ENCODE measurements at places on chromosomes 5 and 9. TPM values are rescaled to one million over a fixed set of nuclear protein-coding genes. Genes with fewer than 3 reads are reported as not detected.

TLR4 gene
- polyA plus RNA-seq, result 9.1 TPM

CATSPER3 gene
- 1.2 TPM for polyA plus RNA-seq

ANKRD34B gene
- polyA plus RNA-seq, result 0.21 TPM

MLANA gene
- polyA plus RNA-seq, result 0.32 TPM

GRCh38 chr9:138044485-138045383 is 167.2 kb downstream of the CACNA1B start:
- DNase-seq, result no peak

DNA sequence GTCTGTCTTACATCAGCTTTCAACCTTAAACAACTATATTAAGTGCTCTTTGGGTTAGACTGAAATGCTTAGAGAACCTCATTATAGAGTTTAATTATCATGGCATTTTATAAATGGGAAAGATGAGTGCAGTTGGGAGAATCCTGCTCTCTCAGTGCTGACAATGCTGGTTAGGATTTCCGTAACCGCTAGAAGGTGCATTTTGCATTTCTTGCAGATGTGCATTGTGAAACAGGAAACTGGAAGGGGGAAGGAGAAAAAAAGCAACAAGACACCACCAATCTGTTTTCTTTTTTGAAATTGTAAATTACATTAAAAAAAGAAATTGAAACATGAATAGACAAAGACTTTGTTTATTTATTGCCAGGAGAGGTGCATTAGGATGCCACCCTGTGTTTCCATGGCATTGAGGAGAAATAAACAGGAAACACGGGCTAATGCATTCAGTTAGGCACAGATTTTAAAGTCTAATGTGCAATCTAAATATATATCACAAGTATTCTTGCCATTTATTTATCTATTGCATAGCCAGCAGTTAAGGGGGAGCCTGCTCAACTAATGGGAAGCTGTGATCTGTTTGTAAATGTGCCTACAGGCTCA is 478.9 kb downstream of the PSAT1 start:
- no peak for DNase-seq

GRCh38 chr9:90645721-90646120 is 3.1 kb upstream of the DIRAS2 start:
- no peak for DNase-seq

- DNase-seq, result no peak
Observed at GRCh38 chr5:98401656-98402055, 371.8 kb upstream of the RGMB start.

DNA sequence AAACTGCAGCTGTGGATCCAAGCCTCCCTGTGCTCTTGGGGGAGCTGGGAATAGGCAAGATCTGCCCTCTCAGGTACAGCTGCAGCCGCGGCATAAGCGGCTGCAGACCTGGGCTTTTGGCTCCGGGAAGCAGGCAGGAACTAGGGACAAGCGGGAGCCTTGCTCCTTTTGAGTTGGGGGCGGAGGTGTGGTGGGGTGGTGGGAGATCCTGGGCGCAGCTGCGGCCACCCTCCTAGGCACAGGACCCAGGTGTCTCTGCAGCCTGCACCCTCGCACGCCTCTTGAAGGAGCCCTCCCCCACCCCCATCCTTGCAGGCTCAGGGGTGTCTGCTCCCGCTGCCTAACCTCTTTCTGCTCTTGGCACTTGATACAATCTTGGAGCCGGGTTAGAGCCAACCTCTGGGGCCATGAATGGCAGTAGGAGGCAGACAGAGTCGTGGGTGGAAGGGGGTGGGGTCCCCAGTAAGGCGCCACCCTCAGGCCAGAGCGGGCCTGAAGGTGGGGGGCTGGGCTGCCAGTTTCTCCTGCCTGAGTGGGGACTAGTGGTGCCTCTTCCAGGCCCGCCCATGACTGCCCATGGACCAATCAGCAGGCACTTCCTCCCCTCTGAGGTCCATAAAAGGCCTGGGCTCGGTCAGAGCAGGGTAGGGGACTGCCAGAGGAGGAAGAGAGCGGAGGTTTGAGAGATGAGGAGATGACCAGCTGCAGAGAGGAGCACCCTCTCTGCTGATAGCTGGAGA is 267.6 kb upstream of the TNC start:
- no peak for DNase-seq

GRCh38 chr9:98101868-98102273 is 17.2 kb downstream of the TRIM14 start:
- DNase-seq, result no peak

DNA sequence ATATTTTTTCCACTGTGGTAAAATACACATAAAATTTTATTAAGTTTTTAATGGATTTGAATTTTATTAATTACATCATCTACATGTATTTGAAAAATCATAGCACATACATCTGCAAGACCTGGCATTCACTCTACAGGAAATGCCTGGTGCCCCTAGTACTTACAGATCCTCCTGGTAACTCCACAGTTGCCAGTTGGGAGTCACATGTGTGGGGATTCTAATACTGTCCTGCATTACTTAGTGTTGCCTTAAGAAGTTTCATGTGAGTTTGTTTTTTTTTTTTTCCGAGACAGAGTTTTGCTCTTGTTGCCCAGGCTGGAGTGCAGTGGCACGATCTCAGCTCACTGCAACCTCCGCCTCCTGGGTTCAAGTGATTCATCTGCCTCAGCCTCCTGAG is 18.1 kb downstream of the KDM3B start:
- no peak for DNase-seq

DNA sequence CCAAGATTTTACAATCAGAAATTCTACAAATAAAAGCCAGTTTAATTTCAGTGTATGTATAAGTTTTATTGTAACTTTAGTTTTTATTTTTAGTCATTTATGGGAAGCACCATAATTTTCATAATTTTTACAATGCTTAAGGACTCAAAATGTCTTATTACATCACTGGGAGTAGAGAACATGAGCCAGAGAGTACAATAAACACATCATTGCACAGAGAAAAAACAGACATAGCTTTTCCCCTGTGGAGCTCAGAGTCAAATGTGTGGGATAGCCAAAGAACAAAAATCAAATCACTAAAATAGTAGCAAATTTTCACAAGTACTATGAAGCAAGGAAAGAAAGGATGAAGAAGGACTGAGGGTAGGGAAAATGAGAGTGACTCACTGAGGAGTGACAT is 5.5 kb upstream of the JAKMIP2 start:
- no peak for DNase-seq

GRCh38 chr9:13705918-13706317 is 426.4 kb upstream of the MPDZ start:
- DNase-seq, result no peak

DNA sequence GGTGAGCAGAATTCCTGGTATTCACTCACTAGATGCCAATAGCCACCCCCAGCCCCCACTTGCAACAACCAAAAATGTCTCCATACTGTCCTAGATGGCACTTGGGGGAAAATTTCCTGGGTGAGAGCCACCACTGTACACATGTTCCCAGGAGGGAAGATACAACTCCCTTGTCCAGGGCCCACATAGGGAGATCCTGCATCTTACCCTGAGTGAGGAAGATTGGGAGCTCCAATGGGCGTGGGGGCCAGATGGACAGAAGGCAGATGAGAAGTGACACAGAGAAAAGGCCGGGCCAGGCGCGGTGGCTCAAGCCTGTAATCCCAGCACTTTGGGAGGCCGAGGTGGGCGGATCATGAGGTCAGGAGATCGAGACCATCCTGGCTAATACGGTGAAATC is 12.3 kb upstream of the IPPK start:
- no peak for DNase-seq

Data from right renal cortex interstitium (tissue), 3 donors.